Kidney (tissue), 22 donors: ENCODE measurements at places on chromosomes 2 and 18. TPM values are rescaled to one million over a fixed set of nuclear protein-coding genes. Genes with fewer than 3 reads are reported as not detected.

DNA sequence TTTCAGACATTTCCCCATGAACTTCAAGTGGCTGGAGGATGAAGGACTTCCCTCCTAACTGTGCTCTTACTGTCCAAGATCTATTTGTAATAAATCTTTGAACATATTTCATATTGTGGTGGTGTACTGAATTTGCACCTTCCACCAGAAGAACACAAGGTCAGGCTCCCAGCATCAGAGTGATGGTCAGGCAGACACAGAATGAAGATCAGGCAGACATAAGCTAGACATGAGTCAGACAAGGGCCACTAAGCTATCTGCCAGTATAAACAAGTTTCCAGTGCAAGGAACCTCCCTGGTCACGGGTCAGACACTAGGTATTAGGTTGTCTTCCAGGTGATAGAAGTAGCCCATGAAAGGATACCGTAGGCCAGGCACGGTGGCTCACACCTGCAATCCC, 20.0 kb downstream of the AQP12B start:
- DNase-seq, result no peak
- no peaks in the 10 kb centered on the region for H3K4me1 ChIP-seq
- H3K27me3 ChIP-seq, result peaks cover 2% of the 10 kb centered on the region
- H3K27ac ChIP-seq, result no peak overlapping the region
- no peaks in the 10 kb centered on the region for H3K36me3 ChIP-seq
- no peak overlapping the region for H3K4me3 ChIP-seq

DNA sequence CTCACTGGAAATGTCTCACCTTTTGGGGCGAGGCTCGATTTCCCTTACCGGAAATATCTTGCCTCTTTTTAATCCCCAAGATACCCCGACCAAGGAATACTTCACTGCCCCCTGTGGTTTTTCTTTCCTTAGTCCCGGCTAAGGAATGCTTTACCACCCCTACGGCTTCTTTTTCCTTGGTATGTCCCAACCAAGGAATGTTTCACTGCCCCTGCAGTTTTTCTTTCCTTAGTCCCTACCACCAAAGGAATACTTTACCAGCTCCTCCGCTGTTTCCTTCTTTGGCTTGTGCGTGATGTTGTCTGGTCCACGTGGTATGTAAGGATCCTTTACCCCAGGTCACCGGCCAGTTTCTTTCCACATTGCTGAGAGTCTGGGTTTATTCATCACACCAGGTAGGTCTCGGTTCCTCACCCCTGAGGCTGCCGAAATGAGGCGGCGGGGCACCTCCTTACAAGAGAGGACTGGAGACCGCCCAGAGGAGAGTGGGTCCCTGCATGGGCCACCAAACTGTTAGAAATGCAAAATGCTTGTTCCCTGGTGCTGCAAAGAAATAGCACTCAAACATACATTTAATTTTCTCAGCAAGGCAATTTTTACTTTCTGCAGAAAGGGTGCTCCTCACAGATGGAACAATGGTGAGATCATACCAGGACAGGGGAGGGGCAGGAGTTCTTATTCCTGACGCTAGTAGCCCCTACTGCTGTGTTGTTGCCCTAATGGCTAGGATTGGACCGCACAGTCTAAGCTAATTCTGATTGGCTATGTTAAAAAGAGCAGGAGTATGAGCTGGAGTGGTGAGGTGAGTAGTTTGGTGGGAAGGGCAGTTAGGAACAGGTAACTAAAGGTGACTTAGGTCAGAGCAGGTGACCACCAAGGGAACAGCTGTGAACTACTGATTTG, 33.4 kb upstream of the CLASP1 start:
- no peak for DNase-seq
- no peaks in the 10 kb centered on the region for H3K27me3 ChIP-seq
- H3K36me3 ChIP-seq, result no peaks in the 10 kb centered on the region
- H3K4me3 ChIP-seq, result no peak overlapping the region

PTH2R gene
- polyA plus RNA-seq, result 11.0 TPM

- no peaks in the 10 kb centered on the region for H3K27me3 ChIP-seq
- no peaks in the 10 kb centered on the region for H3K36me3 ChIP-seq
- H3K4me1 ChIP-seq, result no peaks in the 10 kb centered on the region
- no peak for DNase-seq
- H3K27ac ChIP-seq, result no peak overlapping the region
These were observed 758.4 kb upstream of the KLHL29 start for GRCh38 chr2:22626621-22627020.

POLR1B gene
- polyA plus RNA-seq, result 6.0 TPM

DNA sequence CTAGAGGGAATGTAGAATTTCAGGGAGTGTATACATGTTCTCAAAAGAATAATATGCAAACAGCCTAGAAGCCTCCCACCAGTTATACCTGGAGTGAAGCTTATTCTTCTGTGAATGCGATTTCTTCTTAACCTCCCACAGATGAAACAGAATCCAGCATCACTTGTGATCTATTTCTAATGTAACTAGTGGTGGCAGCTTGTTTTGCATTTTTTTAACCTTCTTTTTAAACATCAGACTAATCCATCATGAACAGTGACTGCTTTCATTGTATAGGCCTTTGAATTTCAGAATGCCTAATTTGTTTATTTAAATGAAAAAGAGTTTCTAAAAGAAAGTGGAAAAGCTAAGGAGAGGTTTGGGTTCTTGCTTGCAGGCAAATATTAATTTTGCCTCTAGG, 85.7 kb upstream of the EPHA4 start:
- no peak for DNase-seq
- H3K27ac ChIP-seq, result no peak overlapping the region
- H3K4me1 ChIP-seq, result no peaks in the 10 kb centered on the region

DNA sequence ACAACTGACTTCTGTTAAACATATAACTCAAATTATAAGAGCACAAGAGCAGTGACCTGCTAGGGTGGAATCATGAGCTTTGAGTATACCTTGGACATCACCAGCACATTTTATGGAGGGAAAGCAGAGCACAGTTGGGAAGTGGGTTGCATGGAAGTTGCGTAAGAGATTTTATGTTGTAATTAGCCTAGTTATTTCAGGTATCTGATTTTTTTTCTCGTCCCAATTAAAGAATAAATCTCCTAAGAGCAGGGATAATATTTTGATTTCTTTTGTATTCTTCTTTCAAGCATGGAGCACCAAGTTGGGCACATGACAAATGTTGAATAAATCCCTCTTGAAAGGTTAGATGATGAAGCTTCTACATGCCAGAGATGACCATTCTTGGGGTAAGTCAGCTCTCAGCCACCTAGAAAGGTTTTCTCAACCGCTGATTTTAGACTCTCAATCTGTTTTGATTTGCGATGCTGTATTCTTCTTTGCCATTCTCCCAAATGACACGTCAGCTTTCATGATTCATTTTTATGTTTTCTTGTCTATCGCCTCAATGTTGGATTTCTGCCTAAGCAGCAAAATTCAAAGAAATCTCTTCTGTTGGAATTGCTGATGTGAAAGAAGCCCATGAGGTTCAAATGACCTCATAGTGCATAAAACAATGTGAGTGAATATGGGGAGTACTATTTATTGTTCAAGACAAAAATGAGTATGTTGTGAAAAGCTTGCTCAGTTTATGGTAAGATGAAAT, 15.3 kb upstream of the FN1 start:
- H3K36me3 ChIP-seq, result no peaks in the 10 kb centered on the region
- no peaks in the 10 kb centered on the region for H3K4me1 ChIP-seq
- H3K27ac ChIP-seq, result no peak overlapping the region
- no peak for DNase-seq
- H3K27me3 ChIP-seq, result no peaks in the 10 kb centered on the region
- H3K4me3 ChIP-seq, result no peak overlapping the region

DNA sequence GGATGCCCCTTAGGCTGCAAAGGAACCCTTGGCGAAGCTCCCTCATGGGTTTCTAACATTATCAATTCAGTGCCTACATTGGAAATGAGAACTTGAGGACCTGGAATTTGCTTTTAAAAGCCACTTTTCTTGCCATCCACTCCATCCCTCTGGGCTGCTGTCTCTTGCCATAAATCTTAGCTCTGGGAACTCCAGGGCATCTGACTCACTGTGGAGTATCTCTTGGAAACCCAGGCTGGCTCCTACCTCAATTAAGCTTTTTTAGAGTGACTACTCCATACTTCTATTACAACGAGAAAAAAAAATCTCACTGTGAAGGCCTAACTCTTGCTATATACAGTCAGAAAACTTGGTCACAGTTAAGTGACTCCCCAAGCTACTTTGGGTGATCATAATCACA, 227.2 kb upstream of the SETBP1 start:
- no peaks in the 10 kb centered on the region for H3K4me1 ChIP-seq
- no peaks in the 10 kb centered on the region for H3K36me3 ChIP-seq
- H3K4me3 ChIP-seq, result no peak overlapping the region
- no peak overlapping the region for H3K27ac ChIP-seq

GRCh38 chr2:5519286-5519685, 172.9 kb upstream of the SOX11 start:
- H3K27me3 ChIP-seq, result no peaks in the 10 kb centered on the region
- no peaks in the 10 kb centered on the region for H3K4me1 ChIP-seq
- H3K36me3 ChIP-seq, result no peaks in the 10 kb centered on the region
- H3K27ac ChIP-seq, result no peak overlapping the region
- no peak overlapping the region for H3K4me3 ChIP-seq

- H3K4me3 ChIP-seq, result no peak overlapping the region
- H3K27ac ChIP-seq, result no peak overlapping the region
- no peaks in the 10 kb centered on the region for H3K27me3 ChIP-seq
- no peaks in the 10 kb centered on the region for H3K4me1 ChIP-seq
- DNase-seq, result no peak
These were observed 65.6 kb downstream of the MAPRE2 start for GRCh38 chr18:35106845-35107148.

GRCh38 chr2:237629739-237630138, 2.4 kb downstream of the LRRFIP1 start:
- no peaks in the 10 kb centered on the region for H3K27me3 ChIP-seq
- peaks cover 26% of the 10 kb centered on the region for H3K4me1 ChIP-seq
- H3K36me3 ChIP-seq, result no peaks in the 10 kb centered on the region
- H3K27ac ChIP-seq, result no peak overlapping the region

GALR1 gene
- not detected for polyA plus RNA-seq
